ENCODE measurements at places on chromosomes 1 and 21.

- no peak for DNase-seq
Measured at GRCh38 chr1:32195972-32196823, 4.2 kb upstream of the CCDC28B start.

- DNase-seq: no peak
Measured at GRCh38 chr1:165539306-165539705, 4.5 kb upstream of the LRRC52 start.

DNA sequence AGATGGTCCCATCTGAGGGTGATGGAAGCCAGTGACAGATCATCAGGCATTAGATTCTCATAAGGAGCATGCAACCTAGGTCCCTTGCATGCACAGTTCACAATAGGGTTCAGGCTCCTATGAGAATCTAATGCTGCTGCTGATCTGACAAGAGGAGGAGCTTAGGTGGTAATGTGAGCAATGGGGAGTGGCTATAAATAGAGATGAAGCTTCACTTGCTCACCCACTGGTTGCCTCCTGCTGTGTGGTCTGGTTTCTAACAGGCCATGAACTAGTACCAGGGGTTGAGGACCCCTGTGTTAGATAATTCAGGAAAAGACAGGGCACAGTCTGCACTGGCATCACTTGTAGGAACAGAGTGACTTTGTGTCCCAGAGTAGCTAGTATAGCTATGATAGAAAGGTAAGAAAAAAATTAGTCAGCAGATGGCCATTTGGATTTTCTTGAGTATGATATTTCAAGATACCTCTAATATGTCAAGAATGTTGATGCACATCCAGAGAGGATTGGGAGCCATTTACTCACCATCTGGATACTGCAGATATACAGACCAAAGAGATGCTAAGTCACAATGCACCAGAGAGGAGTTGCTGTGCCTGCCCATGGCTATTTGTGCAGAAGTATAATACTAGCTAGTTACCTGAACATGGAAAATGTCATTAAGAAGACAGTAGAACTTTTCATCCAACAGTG is 53.6 kb downstream of the ADCY10 start:
- DNase-seq: no peak

- DNase-seq: no peak
Measured at GRCh38 chr1:180227861-180228647, 2.0 kb upstream of the LHX4 start.

DNA sequence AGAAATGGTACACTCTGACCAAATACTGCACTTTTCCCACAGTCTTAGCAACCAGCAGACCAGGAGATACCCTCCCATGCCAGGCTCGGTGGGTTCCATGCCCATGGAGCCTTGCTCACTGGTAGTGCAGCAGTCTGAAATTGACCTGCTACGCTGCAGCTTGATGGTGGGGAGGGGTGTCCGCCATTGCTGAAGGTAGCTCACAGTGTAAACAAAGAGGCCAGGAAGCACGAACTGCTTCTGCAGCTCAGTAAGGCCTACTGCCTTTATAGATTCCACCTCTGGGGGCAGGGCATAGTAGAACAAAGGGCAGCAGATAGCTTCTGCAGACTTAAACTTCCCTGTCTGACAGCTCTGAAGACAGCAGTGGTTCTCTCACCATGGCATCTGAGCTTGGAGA is 12.3 kb upstream of the IFI44L start:
- DNase-seq: no peak

DNA sequence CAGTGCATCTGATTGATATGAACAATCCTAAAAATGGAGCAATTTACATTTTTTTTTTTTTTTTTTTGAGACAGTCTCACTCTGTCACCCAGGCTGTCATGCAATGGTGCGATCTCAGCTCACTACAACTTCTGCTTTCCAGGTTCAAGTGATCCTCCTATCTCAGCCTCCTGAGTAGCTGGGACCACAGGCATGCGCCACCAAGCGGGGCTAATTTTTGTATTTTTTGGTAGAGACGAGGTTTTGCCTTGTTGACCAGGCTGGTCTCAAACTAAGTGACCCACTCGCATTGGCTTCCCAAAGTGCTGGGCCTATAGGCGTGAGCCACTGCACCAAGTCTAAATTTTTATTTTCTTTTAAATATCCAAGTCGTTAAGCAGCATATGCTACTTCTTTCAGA is 109.0 kb downstream of the FAF1 start:
- no peak for DNase-seq

DNA sequence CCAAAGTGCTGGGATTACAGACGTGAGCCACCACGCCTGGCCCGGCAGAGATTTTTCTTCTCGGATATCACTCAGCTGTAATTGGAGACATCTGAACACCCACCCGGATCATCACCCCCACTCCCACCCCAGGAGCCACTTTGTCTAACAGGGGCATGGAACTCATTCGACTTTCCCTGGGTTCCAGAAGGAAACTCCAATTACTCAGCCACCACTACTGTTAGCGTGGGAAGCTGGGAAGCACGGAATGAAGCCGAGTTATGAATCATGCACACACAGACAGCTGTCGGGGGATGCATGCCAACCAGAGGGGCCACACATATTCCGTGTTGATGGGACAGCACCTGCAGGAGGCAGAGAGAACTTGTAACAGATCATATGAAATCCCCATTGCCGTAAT is 85.2 kb downstream of the HLCS start:
- no peak for DNase-seq

- DNase-seq: no peak
Measured at GRCh38 chr1:2294725-2295078, 66.6 kb downstream of the SKI start.

- no peak for DNase-seq
Measured at GRCh38 chr1:192439373-192440025, 122.7 kb downstream of the RGS21 start.

GRCh38 chr1:88302843-88303486 is 381.1 kb upstream of the PKN2 start:
- DNase-seq: no peak

DNA sequence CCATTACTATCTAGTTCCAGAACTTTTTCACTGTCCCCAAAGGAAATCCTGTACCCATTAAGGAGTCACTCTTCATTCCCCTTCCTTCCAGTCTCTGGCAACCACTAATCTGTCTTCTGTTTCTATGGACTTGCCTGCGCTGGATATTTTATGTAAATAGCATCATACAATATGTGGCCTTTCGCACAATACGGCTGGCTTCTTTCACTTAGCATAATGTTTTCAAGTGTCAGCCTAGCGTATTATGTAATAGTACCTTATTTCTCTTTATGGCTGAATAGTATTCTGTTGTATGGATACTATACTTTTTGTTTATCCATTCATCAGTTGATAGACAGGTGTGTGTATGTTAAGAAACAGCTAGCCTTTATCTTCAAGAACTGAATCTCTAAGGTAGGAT is 14.3 kb downstream of the ATF3 start:
- no peak for DNase-seq

- no peak for DNase-seq
Measured at GRCh38 chr1:210244746-210245367, 12.3 kb downstream of the SERTAD4 start.

GRCh38 chr1:183175631-183176030 is 10.4 kb upstream of the LAMC2 start:
- DNase-seq: no peak

DNA sequence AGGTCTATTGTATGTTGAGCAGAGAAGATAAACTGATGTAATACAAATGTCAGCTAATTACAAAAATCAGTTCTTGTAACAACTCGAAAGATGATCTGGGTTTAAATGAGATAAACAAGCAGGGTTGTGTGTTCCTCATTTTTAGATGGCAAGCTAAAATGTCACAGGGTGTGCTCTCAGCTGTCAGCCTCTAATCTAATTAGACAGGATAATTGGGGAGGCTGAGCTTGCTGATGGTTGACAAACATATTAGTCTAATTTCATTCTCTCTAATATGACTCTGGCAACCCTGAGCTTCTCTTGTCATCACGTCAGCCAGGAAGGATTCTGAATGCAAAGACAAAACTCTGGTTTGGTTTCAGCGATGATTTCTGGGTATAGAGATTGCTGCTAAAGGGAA is 335.3 kb upstream of the KAZN start:
- no peak for DNase-seq

GRCh38 chr1:165696625-165697100 is 1.7 kb downstream of the ALDH9A1 start:
- DNase-seq: no peak

GRCh38 chr1:232978815-232979214 is 28.4 kb downstream of the NTPCR start:
- no peak for DNase-seq

- DNase-seq: no peak
Measured at GRCh38 chr1:231376875-231377549, 38.9 kb downstream of the SPRTN start.

DNA sequence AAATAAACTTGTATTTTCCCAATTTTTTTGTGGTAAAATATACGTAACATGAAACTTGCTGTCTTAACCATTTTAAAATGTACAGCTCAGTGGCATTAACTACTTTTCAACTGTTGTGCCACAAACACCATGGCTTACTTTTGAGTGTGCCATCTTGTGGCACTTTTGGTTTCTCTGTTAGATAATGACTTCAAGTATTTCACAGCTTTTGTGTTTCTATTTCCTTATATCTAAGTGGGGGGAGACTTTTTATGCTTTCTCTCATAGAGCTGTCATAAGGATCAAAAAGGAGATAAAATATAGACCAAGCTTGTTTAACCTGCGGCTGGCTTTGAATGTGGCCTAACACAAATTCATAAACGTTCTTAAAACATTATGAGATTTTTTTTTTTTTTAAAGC is 44.3 kb downstream of the CDC14A start:
- DNase-seq: no peak

DNA sequence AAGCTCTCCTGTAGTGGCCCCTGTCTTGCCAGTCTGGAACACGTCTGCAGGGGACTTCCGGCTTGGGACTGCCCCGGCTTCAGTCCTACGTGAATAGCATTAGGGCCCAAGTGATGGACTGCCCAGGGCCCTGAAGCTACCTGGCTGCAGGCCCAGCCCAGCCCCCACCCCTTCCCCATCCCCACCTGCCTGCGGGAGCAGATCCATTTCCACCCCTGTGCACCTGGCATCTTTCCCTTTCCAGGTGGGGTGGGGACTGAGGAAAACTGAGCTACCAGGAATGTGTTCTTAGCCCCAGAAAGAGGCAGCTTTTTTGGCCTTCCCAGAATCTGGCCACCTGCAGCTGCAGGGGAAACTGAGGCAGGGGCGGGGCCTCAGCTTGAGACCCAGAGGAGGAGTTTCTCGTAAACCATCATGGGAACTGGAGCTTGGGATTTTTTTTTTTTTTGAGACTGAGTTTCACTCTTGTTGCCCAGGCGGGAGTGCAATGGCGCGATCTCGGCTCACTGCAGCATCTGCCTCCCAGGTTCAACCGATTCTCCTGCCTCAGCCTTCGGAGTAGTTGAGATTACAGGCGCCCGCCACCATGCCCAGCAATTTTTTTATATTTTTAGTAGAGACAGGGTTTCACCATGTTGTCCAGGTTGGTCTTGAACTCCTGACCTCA is 3.2 kb downstream of the EDN2 start:
- no peak for DNase-seq

DNA sequence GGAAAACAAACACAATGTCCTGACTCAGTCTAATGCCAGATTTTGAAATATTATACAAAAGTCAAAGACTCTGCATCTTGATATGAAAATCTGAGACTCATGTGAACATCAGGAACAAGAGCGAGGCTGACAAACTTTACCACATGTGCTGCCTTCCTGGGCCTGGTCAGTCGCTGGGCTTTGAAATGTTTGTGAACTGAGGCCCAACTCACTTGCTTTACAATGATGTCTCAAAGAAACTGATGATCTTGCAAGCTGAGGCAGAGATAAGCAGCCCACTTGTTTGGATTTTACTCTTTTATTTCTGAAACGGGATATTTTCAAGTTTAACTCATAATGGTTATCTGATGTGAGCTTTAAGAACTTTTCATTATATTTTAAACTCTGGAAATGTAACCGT is 2.1 kb downstream of the BCAR3 start:
- DNase-seq: no peak

Data from stimulated activated CD4-positive, alpha-beta T cell treated with anti-CD3 and anti-CD28 coated beads, TNF-alpha, amount 100 ng/mL, for 24 hours (primary cell).